ENCODE measurements at places on chromosomes 2 and 18. TPM values are rescaled to one million over a fixed set of nuclear protein-coding genes. Genes with fewer than 3 reads are reported as not detected.

DNA sequence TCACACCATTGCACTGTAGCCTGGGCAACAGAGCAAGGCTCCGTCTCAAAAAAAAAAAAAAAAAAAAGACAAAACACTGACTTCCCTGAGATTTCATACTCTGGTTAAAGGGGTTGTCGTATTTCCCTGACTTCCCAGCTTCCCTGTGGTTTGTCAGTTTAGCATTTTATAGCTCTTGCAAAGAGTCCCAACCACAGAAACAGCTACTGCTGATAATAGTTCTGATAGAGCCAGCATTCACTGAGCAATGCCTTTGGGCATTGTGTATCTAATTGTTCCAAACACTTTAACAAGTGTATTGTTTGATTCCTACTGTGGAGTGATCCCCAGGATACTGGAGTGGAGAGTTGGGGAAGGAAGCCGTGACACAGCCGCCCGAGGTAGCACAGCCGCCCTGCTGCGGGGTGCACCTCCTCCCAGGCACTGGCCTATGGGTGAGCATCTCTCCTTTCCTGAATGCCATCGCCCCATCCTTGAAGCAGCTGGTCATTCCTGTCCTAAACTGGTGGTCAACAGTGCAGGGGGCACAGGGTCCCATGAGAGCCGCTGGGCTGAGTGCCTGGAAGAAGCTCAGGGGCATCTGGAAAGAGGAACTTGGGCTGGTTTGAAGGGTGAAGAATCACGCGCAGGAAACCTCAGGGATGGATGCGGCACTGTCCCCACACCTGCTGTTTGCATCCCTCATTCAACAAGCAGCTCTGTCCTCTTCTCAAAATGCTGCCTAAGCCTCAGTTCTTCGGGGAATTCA is 81.0 kb upstream of the TMEM18 start:
- DNase-seq: no peak

GRCh38 chr2:51490576-51491234 is 458.8 kb upstream of the NRXN1 start:
- no peak for DNase-seq

- DNase-seq: no peak
Measured at GRCh38 chr2:32877587-32878510, 68.9 kb upstream of the LTBP1 start.

GRCh38 chr2:221521233-221521845 is 50.8 kb downstream of the EPHA4 start:
- no peak for DNase-seq

- DNase-seq: no peak
Measured at GRCh38 chr2:197672371-197672893, 3.0 kb downstream of the RFTN2 start.

DNA sequence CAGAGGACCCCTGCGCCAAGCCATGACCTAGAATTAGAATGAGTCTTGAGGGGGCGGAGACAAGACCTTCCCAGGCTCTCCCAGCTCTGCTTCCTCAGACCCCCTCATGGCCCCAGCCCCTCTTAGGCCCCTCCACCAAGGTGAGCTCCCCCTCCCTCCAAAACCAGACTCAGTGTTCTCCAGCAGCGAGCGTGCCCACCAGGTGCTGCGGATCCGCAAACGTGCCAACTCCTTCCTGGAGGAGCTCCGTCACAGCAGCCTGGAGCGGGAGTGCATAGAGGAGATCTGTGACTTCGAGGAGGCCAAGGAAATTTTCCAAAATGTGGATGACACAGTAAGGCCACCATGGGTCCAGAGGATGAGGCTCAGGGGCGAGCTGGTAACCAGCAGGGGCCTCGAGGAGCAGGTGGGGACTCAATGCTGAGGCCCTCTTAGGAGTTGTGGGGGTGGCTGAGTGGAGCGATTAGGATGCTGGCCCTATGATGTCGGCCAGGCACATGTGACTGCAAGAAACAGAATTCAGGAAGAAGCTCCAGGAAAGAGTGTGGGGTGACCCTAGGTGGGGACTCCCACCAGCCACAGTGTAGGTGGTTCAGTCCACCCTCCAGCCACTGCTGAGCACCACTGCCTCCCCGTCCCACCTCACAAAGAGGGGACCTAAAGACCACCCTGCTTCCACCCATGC is 3.0 kb downstream of the PROC start:
- DNase-seq: no peak

DNA sequence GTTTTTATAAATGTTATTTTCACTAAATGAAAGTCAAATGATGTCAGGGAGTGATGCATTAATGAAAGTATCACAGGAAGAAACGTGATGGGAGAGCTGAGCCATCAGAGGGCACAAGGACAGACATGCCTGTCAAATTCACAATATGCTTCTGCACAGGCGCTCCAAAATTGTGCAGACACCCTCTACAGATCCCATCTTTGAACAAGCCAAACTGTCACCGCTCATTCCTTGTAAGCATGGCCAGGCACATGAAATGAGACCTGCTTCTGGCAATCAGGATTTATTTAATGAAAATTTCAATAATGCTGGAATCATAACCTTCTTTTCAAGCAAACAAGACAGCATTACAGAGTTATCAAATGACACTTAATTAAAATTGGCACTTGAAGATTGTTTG is 20.4 kb upstream of the FSHR start:
- no peak for DNase-seq

DNA sequence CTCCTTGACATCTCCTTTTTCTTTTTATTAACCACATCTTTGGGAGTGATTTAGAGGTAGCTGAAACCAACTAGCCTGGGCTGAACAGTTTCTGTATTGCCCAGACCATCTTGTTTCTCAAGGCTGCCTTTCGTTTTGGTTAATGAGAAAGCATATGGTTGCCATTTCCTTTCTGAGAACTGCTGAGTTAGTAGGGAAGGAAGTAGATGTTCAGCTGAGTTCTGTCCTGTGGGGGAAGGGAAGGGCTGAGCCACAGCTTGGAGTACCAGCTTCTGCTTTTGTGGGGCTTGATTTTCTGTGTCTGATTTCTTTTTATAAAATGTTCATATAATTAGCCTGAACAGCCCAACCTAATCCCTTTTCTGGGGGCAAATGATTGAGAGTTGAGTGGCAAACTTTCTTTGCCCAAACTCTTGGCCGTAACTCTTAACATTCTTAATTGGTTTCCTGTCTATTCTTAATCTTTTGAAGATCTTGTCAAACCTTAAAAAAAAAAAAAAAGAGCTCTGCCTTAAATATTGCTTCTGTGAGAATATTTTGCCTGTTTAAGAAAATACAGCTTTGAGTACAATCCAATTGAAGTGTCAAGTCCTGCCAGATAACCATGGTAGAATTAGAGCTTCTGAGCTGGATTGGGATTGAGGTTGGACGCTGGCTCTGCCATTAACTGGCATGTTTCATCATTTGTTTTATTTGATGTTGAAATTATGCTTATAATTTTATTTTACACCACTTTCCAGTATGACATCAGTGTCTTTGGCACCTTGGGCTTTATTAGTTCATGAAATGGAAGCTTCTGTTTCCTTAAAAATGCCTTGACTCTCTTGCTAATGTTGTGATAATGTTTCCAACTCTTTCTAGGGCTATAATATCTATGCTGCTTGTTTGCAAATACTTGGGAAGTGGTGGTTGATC is 1.9 kb upstream of the NABP1 start:
- DNase-seq: no peak

GRCh38 chr2:203453858-203454451 is 81.1 kb downstream of the RAPH1 start:
- no peak for DNase-seq

GRCh38 chr2:201154615-201155399 is 28.1 kb upstream of the CASP10 start:
- peak; percentile 10 for DNase-seq

GRCh38 chr2:71600555-71600954 is 147.2 kb downstream of the DYSF start:
- DNase-seq: no peak

- DNase-seq: no peak
Measured at GRCh38 chr2:169599568-169599967, 15.4 kb downstream of the PPIG start.

DNA sequence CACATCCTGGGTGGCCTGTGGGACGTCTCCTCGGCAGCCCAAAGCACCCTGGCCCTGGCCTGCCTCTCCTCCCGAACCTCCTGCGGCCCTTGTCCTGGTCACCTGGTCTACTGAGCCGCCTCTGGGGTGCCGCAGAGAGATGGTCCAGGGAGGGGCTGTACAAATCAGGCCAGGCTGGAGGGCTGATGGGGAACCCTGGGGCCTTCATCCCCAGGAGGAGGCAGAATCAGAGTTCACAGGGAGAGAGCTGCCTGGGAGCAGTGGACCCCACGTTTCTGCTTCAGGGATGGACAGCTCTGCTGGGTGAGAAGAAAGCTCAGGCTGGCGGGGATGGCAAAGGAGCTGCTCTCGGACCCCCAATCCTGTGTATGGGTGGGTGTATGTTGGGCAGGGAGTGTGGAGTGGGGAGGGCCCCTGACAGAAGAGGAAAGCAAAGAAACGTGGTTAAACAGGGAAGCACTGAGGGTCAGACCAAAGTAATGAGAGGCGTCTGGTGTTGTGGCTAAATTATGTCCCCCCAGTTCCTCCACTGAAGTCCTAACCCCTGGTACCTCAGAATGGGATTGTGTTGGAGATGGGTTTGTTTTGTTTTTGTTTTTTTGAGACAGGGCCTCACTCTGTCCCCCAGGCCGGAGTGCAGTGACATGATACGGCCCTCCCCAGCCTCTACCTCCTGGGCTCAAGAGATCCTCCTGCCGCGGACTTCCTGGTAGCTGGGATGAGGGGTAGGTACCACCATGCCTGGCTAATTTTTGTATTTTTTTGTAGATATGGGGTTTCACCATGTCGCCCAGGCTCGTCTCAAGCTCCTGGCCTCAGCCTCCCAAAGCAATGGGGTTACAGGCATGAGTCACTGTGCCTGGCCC is 73.4 kb upstream of the SMAD7 start:
- peak; percentile 95 for DNase-seq

DNA sequence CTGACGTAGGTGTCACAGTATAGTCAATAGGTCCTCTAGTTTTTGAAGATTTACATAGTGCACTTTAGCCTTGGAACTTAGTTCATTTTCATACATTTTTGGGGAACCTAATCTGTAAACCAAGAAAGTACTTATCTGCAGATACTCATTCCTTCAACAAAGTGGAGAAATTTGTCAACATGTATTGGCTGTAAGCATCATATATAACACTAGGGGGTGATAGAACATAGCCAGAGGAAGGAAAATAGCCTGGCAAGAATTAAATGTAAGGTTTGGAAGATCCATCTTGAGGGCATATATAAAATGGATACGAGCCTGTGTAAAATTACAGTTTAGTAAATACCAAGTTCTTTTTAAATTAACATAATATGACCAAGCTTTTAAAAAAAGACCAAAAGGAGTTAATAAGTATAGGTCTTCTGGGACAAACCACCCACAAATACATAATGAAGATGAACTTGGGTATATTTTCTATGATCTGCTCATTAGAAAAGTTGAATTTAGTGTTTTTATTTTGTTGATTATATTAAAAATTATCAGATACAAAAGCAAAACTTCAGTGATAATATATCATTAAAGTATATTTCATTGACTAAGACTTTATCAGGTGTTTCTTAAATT is 18.2 kb downstream of the RPL37A start:
- no peak for DNase-seq

DNA sequence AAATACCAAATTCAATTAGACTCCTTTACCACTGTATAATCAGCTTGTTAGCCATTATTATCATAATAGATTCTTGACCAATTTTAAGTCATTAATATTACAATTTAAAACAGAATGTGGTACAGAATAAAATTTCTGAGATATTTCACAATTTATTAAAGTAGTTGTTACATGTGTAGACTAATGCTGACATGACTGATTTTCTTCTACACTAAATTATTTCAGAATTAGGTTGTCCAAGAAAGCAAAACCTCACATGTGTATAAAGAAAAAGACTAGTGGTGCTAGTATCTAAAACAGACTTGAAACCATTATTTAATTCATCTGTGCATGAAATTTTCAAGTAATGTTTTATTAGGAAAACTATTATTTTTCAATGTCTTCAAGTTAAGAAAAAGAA is 79.2 kb upstream of the COL3A1 start:
- no peak for DNase-seq

GRCh38 chr18:50099725-50100407 is 95.1 kb downstream of the MYO5B start:
- no peak for DNase-seq

DNA sequence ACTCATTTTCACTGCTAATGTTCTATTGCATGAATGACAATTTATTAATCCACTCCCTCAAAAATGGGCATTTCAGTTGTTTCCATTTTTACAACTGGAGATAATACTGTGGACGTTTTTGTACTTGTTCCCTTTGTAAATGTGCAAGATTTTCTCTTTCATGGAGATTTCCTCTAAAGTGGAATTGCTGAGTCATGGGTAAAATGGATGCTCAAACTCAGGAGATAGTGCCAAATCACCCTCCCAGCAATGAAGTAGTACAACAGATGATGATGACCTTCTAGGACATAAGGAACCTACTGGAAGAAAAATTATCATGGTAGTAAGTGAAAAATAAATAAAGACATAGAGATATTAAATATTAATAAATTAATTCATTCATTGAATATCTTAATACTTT is 460.8 kb upstream of the CHST9 start:
- DNase-seq: no peak

DNA sequence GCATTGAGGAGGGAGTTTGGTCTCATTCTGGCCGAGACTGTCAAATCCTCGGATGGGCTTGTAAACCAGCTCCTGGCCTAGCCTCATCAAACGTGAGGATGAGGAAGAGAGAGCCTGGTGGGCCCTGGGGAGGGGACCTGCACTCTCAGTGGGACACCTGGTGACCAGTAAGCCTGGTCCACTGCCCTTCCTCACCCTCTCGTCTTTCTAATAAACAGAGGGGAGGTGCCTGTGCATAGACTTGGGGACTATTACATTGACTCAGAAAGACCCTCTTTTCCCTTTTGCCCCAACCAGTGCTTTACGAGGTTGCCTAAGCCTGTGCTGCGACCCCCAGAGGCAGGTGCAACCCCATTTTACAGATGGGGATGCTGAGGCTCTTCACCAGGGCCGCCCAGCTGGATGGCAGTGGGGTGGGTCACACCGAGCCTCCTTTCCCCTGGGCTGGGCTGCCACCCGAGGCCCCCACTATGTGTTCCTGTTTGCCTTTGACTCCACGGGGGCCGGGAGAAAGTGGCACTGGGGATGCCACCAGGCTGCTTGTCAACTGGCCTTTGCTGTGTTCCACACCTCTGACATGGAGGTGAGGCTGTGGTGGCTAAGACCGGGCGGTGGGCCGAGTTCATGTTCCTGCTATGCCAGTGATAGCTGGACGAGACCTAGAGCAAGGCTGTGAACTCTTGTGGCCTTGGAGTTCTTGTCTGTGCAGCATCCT is 85.9 kb downstream of the GLI2 start:
- no peak for DNase-seq

GRCh38 chr2:240637901-240638345 is 12.6 kb downstream of the GPR35 start:
- no peak for DNase-seq

The ANKRD30BL gene
- 1.2 TPM for total RNA-seq

The GALR1 gene
- total RNA-seq: 0.98 TPM

The PLGLB2 gene
- 2.0 TPM for total RNA-seq

The MIB1 gene
- 21.6 TPM for total RNA-seq

The GATA6 gene
- 9.8 TPM for total RNA-seq

The OR6B2 gene
- total RNA-seq: not detected

The HNRNPLL gene
- 33.9 TPM for total RNA-seq

The MYOM1 gene
- 1.2 TPM for total RNA-seq

Data from vagina (tissue), 2 donors.